HT-29 (cell line): ENCODE measurements at places on chromosomes 4 and X.

GRCh38 chr4:87038837-87039615, 104.2 kb downstream of the AFF1 start:
- DNase-seq: peak; percentile 72

DNA sequence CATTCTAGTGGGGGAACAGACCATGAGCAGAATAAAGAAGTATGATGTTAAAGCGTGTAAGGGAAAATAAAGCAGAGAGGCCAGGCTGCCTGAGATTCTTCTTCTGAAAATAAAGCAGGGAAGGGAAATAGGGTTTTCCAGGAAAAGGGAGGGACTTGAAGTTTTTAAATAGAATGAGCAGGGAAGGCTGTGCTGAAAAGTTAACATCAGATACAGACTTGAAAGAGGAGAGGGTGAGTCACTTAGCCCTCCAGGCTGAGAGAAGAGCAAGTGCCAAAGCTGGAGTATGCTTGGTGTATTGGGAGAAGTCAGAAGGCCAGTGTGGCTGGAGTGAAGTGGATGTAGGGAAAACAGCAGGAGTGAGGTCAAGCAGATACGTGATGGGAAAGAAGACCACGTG, 10.0 kb upstream of the PLK4 start:
- no peak for DNase-seq

DNA sequence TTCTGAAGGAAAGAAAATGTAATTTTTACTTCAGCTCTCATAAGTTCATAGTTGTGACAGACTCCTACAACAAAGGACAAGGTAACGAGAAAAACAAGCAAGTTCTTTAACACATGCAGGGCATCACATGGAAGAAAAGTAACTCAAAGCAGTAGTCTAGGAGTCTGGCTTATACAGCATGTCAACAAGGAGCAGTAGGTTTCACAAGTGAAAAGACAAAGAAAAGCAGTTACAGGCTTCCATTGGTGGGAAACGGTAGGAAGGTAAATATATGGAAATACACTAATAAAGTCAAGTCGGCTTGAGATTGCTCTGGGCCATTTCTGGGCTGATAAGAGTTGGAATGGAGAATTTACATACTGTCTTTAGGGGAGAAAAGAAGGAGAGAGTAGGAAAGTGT, 228.4 kb upstream of the ZFP42 start:
- DNase-seq: no peak

GRCh38 chrX:150326541-150327247, 36.4 kb upstream of the MAMLD1 start:
- DNase-seq: no peak

GRCh38 chr4:183097231-183098018, 1.6 kb upstream of the WWC2 start:
- DNase-seq: no peak

- peak; percentile 52 for DNase-seq
These were observed 350.0 kb downstream of the CAMK2D start for GRCh38 chr4:113411496-113411938.

- DNase-seq: no peak
These were observed 490.7 kb upstream of the PITX2 start for GRCh38 chr4:111113591-111113990.

- no peak for DNase-seq
These were observed 882.2 kb downstream of the STIM2 start for GRCh38 chr4:27742816-27743215.

GRCh38 chrX:22690116-22690515, 309.6 kb upstream of the DDX53 start:
- no peak for DNase-seq

DNA sequence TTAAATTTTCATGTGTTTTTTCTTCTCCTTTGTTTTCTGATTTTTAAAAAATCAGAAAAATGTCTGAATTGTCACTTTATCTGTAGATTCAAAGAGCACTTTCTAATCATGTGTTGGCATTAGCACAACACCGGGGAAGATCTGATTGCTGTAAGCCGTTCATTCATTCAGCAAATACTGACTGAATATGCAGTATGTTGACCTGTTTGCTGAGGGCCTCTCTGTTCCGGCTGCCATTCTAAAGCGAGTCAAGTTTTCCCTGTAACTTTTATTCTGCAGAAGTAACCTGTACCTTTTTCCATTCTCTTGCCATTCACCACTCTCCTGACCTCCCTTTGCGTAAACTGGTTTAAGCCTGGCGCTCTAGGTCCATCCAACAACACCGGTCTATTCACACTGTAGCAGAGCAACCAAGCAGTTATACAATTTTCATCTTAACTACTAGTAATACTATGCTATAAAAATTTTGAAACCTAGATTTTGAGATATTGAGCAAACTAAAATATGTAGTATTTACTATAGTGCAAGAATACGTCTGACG, 6.7 kb downstream of the SORBS2 start:
- no peak for DNase-seq

- DNase-seq: no peak
These were observed 70.7 kb upstream of the RPS6KA6 start for GRCh38 chrX:84258708-84259107.

GRCh38 chrX:17697191-17697590, 40.1 kb upstream of the SCML1 start:
- DNase-seq: peak; percentile 12

GRCh38 chrX:70016513-70016912, 33.2 kb downstream of the AWAT2 start:
- DNase-seq: no peak
